ENCODE measurements at places on chromosomes 12 and 14.

DNA sequence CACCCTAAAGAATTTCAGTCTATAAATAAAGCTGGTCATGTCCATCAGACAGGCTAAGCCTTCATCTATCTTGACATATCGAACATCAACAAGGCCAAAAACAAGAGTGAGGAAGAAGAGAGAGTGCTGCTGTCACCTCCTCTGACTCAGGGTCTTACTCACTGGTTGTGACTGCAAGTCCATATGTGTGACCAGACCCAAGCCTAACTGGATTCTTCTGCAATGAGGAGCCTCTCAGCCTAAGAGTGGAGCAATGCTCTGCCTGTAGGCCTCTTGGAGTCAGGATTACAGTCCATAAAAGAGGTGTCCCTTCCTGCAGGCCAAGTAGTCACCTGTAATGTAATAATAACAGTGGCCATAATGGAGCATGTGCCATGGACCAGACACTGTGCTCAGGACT lies 121.2 kb upstream of the SLC35F4 start:
- DNase-seq, result no peak

- no peak for DNase-seq
Measured at GRCh38 chr14:24297190-24297964, 2.2 kb downstream of the DHRS1 start.

- peak; percentile 66 for DNase-seq
Measured at GRCh38 chr14:62117010-62117750, 355.0 kb downstream of the SNAPC1 start.

GRCh38 chr14:60095781-60096450 lies 4.2 kb downstream of the PCNX4 start:
- no peak for DNase-seq

DNA sequence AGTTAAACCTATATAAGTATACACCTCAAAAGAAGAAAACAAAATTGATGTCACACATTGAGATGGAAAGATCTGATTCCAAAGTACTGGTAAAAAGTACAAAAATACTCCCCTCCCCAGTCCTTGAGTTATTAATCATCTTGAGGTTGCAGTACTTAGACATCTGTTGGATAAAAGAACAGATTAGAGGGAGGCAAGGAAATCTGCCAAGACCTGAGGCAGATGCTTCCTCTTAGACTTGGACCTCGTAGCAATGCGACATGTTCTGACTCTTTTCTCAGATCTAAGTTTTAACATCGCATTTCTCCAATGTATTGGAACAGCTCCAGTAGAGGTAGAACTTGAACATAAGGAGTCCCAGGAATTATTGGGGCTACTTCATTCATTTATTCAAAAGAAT lies 187.9 kb upstream of the GRIN2B start:
- DNase-seq, result no peak

DNA sequence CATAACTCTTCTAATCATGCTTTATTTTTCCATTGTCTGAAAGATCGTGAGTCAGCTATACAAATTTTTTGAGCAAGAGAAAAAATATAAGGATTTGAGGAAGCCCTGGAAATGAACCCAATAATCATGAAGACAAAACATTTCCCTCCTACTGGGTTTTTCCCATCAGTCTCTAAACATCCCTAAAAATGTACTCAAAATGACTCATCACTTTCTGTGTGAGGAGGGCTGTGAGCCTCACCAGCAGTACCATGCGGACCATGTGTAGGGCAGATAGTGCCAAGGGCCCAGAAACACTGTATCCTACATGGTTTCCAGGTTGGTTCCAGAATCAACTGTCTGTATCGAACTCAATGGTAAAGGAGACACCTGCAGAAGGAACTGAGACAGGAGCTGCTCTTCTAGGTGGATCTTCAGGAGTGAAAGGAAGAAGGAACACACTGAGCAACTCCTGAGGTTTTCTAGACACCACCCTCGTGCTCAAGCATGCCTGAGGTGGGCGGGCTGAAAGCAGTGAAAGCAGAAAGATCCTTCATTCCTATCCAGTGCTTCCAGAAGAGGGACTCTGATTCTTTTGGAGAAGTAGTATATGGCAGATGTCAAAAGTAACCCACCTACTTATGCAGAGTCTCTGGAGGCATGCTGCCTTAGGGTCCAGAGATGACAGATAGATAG lies 48.6 kb upstream of the RHOJ start:
- no peak for DNase-seq

DNA sequence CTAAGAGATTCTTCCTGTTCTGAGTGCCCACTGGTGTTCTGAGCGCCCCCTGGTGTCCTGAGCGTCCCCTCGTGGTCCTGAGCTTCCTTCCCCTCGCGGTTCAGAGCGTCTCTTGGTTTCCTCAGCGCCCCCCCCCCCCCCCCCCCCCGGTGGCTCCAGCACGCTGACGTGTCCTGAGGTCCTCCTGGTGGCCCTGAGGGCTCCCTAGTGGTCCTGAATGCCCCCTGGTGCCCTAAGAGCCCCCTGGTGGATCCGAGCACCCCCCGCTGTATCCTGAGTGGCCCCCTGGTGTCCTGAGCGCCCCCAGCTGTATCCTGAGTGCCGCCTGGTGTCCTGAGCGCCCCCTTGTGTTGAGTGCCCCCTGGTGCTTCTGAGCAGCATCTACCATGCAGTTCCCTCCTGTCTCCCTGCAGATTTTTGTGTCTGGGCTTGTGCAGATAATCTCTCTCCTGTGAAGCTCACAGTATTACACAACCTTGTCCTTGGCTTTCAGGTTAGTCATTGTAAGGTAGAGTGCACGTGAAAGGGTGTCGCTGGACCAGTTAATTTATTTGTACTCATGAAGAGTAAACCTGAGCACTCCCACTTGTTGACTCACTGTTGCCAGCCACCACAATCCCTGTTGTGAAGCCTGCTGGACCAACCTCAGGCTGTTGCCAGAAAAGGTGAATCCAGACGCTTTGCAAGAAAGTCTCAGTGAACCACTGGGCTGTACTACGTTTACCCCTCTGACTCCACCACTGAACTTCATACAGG lies 1168.4 kb downstream of the TMEM121 start:
- peak; percentile 79 for DNase-seq

DNA sequence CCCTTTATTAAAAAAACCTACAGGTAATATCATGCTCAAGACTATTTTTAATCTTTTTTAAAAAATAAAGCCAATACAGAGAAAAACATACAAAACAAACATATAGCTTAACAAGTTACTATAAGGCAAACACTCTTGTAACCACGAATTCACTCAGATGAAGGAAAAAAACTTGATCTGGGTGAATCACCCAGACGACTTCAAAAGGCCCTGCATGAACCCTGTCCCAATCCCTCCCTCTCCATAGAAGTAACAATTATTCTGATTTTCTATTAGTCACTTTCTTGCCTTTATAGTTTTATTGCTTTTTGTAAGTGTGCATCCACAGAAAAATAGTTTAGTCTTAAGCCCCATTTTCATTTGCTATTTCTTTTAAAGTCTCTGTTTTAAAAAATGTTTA lies 72.6 kb downstream of the LRP6 start:
- DNase-seq, result no peak

- no peak for DNase-seq
Measured at GRCh38 chr14:67564236-67564635, 31.1 kb downstream of the PLEKHH1 start.

GRCh38 chr14:104895786-104896661 lies 28.7 kb upstream of the PLD4 start:
- DNase-seq, result no peak

DNA sequence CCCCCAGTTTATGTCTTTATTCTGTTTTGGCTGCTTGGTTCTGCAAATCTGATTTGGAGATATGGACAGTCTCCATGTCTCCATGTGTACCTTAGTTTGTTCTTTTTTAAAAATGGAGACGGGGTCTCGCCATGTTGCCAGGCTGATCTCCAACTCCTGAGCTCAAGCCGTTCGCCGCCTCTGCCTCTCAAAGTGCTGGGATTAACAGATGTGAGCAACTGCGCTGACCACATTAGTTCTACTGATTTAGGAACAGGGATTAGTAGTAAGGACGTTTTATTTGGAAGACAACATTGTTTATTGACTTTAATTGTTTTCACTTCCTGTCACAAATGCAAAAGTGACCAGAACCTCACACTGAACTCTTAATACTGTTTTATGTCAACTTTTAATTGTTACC lies 14.7 kb downstream of the AEBP2 start:
- DNase-seq, result no peak

DNA sequence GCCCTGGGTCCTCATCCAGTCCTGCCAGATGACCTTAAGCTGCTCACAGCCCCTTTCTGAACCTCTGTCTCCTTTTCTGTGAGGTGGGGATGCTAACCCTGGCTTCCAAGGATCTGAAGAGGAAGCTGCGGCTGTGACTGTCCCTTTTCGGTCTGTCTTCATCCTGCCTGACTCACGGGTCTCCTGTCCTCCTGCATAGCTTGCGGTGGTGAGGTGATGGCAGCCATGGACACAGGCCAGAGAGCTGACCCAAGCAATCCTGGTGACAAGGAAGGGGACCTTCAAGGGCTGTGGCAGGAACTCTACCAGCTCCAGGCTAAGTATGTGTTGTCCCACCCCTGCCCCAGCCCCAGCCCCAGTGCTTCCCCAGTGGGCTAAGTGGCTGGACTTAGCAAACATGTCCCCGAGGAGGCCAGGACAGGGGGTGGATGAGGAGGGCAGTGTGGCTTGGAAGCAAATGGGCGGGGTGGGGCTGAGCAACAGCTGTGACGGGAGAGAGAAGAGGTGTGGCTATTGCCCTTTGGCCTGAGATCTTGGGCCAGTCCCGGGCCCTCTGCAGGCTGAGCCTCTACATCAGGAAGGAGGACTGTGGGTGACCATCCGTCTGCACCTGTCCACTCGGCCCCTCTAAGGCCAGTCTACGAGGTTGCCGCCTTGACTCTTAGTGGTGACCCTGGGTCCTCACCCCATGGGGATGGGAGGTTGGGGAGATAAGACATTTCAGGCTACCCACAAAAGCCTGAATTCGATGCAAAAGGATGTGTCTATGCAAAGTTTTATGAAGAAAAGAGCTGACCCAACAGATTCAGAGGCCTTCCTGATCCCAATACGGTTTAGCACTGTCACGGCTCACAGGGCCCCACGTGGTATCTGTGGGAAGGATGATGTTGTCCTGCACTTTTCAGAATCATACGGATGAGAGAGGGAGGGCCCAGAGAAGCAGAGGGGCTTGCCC lies 1.1 kb downstream of the CCDC197 start:
- DNase-seq, result no peak

DNA sequence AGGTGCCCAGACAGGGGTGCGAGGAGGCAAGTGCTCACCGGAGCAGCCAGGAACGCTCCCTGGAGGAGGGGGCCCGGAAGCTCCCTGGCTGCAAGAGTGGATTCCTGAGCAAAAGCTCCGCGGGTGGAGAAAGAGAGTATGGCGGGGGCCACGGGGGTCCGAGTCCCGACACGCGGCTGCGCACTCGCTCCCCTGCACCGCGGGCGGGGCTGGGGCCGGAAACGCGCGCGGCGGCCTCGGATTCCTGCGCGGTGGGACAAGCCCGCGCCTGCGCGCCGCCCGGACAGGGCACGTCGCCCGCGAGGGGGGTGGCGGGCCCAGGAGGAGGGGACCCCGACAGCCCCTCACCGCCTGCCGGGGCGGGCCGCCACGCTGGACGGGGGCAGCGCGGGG lies 27.8 kb upstream of the GPR132 start:
- DNase-seq, result peak; percentile 59

- DNase-seq, result no peak
Measured at GRCh38 chr14:23015618-23016017, 5.7 kb upstream of the C14orf93 start.

- no peak for DNase-seq
Measured at GRCh38 chr12:114799574-114800487, 115.9 kb upstream of the TBX3 start.

GRCh38 chr14:55399183-55399582 lies 12.4 kb downstream of the ATG14 start:
- DNase-seq, result no peak

GRCh38 chr14:57345106-57345505 lies 45.3 kb upstream of the NAA30 start:
- DNase-seq, result no peak

- no peak for DNase-seq
Measured at GRCh38 chr14:53947094-53947445, 9.6 kb downstream of the BMP4 start.

- no peak for DNase-seq
Measured at GRCh38 chr12:118350908-118351559, 21.7 kb downstream of the TAOK3 start.
